ENCODE measurements at places on chromosomes 1 and 21.

DNA sequence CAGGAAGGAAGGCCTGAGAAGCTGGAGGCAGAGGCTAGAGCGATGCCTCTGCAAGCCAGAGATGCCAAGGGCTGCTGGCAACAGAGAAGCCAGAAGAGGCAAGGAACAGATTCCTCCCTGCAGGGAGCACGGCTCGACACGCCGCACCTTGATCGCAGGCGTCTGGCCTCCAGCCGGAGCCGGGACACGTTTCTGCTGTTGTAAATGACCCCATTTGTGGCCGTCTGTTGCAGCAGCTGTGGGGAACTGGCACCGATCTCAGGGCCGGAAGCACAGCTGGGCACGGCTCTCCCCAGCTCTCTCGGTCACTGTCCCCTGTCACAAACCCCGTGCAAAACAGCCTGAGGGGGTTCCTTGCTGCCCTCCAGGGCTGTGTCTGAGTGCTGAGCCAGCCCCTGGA lies 59.6 kb downstream of the SIK1 start:
- no peak for DNase-seq

DNA sequence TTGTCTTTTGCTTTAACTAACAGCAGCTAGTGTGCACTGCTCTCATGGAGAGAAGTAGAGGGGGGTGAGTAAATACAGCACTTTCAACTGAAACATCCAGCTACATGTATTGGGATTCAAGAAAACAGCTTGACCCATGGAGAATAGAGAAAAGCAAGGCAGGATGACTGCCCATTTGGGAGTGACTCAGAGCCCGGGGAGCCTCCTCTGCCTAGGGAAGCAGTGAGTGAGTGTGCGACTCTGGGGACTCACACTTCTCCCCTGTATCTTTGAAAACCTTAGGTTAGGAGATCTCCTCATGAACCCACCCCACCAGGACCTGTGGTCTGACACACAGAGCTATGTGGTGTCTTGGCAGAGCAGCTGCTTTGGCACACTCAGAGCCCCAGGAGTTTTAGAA lies 82.0 kb upstream of the PTGFR start:
- no peak for DNase-seq

DNA sequence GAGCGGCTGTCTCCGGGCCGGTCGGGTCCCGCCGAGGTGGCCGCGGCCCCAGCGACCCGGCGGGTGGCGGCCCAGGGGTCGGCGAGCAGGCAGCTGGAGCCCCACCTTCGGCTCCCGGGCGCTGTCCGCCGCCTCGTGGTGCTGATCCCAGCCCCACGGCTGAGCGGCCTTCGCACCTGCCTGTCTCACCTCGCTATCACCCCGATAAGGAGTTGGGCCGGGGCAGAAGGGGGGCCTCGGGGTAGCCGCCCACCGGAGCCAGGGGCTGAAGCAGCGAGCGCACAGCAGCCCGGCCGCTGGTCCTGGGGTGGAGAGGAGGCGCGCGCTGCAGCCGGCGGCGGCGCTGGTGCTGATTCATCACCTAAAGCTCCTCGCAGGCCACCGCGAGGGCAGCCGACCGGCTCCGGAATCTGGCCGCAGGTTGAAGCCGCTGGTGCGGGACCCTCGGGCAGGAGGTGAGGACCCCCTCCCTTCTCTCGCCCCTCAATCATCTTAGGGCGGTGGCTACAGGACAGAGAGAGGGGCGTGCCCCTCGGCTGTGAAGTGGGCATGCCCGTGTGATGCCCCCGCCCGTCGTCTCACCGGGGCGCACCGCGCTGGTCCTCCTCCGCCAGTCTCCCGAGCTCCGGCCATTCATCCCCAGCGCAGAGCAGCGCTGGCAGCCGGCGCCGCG lies 575 bp downstream of the TRIM67 start:
- DNase-seq, result peak; percentile 1

- no peak for DNase-seq
These were observed 55.2 kb downstream of the MRPL37 start for GRCh38 chr1:54255026-54255702.

DNA sequence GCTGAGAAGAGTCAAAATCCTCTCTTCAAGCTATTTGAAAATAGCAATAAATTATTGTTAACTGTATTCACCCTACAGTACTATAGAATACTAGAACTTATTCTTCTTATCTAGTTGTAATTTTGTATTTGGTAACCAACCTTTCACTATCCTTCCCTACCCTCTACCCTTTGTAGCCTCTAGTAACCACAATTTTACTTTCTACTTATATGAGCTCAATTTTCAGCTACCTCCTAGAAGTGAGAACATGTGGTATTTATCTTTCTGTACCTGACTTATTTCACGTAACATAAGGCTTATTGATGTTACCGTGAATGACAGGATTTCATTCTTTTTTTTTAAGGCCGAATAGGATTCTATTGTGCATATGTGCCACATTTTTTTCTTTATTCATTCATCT lies 30.0 kb downstream of the ZC3H11B start:
- no peak for DNase-seq

- no peak for DNase-seq
These were observed 1.4 kb downstream of the NCAM2 start for GRCh38 chr21:20999659-21000058.

DNA sequence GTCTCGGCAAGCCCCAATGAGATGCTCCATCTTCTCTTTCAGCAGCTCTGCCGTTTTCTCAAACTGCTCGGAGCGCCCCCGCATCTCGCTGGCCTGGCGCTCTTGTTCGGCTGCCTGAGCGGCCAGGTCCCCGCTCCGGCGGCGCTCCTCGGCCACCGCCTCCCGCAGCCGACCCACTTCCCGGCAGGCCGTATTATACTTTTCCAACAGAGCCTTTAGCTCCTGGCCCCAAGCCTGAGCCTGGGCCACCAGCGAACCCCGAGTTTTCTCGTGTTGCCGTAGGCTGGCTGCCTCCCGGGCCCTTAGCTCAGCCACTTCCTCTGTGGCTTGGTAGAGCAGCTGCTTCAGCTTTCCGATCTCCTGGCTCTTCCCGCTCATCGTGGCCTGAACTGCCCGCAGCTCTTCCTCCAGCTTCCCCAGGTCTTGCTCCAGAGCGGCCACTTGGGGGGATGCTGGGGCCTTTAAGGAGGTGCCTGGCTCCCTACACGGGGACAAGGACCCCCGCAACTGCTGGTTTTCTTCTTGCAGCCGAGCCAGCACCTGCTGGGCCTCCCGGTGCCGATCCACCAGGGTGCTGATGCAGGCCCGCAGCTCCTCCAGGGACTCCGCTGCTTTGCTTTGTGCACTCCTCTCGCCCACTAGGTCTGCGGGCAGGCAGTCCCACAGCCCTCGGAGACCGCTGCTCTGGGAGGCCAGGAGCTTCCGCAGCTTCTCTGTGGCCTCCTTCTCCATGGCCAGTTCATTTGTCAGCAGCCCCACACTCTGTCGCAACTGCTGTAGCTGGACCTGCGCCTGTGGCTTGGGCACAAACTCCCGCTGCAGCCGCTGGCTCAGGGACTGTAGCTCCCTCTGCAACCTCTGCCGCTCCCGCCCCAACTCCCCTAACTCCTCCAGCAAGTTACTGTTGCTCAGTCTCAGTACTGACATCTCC lies 13.4 kb upstream of the PIAS3 start:
- DNase-seq, result no peak

DNA sequence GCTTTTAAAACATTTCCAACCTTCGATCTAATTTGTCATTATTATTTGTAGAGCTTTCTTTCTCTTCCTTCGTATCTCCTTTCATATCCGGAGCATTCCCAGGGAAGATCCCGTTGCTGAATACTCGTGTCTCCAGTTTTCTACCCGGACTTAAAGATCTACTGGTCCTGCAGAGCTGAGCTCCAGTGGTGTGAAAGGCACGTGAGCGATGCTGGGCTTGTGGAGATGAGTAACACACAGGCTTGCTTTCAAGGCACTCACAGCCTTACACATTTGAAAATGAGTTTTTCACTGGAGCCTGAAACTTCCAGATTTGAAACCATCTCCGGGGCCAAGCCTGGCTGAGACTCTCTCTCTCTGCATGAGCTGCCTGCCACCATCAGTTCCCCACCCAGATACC lies 428.3 kb downstream of the KIF26B start:
- no peak for DNase-seq

DNA sequence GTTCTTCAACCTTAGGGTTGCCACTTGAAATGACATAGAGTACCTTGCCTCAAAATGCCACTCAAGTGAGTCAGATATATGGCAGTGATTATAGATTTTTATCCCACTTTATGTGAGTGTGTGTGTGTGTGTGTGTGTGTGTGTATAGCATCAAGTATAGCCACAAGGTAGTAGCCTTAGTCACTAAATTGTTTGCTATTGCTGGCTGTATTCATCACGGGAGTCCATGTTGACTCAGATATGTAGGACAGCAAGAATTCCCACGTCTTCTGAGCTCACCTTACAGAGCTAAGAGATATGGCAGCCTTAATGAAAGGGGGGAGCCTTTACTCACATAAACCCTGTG lies 9.3 kb downstream of the ETS2 start:
- DNase-seq, result no peak

GRCh38 chr1:9643351-9644256 lies 7.9 kb upstream of the PIK3CD start:
- no peak for DNase-seq

GRCh38 chr1:81129366-81129765 lies 671.4 kb upstream of the ADGRL2 start:
- no peak for DNase-seq

GRCh38 chr1:85451236-85451830 lies 13.6 kb downstream of the DDAH1 start:
- DNase-seq, result no peak

DNA sequence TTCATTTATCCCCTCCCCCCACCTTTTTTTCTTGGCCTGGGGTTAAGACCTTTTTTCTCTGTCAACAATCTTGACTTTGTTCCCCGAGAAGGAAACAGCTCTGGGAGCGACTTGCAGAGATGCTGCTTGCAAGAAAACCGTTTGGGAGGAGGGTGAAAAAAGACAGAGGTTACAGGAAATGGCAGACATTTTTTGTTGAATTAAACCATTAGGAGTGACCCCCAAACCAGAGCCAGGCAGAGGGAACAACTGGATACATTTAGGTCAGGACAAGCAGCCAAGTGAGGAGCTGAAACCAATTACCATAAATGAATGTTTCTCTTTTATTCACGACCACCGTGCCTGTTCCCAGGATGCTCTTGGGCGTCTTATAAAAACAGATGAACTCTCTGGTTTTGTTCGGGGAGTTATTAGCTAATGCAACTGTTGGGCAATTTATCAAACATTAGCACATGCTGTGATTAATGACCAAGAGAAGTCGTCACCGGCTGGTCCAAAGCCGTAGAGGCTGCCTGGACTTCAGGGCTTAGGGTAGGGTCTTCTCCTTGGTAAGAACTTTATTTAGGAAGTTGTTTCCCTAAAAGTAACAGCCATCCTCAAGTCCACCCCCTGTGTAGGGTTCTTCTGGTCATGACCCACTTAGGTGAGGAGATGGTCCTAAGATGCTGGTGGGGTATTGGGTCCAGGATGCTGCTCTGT lies 141.0 kb downstream of the FOXD2 start:
- no peak for DNase-seq

DNA sequence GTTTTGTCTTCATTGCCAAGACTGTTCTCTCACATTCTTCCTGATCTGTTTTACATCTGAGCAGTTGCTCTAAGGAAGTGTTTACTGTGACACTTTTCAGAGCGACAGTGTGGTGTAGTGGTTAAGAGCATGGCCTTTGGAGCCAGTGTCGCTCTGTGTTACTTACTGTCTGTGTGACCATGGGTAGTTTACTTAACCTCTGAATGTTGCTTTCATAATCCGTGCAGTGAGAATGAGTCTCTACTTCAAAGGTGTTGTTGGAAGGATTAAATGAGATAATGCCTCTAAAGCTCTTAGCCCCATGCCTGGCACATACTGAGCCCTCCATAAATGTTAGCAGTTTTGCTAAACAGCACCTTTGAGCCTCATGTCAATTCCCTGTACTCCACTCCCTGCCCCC lies 35.9 kb upstream of the ZFP69B start:
- no peak for DNase-seq

DNA sequence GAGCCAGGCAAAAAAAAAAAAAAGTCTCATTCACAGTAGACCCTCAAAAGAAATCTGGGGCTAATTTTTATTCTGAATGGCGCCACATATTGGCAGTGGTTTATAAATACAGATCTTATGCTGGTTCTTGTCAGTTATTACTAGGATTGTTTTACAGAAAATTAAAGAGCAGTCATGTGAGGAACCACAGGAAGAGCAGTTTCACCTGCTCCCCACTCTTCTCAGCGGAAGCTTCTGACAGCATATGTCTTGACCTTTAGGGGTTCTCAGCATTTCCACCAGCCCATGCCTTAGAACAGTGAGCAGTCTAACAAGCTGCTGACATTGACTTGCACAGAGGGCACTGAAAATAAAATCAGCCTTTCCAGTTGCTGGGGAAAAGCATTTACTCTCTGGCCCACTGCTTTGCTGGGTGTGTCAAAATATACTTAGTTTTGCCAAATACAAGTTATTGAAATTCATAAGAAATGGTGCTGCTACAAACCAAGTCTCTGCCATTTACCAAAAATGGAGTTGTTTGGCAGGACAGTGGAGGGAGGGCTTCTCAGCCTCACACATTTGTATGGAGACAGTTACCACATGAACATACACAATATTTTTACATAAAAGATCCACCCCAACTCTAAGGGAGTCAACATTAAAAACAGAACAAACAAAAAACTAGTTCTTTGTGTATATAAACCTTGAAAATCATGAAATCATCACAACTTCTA lies 144.2 kb downstream of the SYT2 start:
- DNase-seq, result no peak

- DNase-seq, result no peak
These were observed 21.9 kb upstream of the PADI6 start for GRCh38 chr1:17350083-17350482.

Measured in activated CD8-positive, alpha-beta memory T cell treated with anti-CD3 and anti-CD28 coated beads for 1 hour (primary cell).